ENCODE measurements at places on chromosomes 2 and 18.

DNA sequence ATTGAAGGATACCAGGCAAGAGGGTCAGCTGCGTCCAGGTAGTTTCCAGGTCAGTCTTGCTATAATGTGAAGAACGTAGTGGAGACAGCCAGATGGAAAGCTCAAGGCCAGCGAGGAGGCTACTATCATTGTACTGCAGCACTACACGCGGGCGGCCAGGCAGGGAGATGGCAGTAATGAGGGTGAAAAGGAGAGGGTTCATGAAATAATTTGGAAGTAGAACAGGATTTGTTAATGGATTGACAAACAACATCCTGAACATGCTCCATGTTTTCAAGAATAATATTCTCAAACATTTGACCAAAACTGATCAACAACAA, 17.1 kb downstream of the SPIRE1 start:
- no peak for DNase-seq

DNA sequence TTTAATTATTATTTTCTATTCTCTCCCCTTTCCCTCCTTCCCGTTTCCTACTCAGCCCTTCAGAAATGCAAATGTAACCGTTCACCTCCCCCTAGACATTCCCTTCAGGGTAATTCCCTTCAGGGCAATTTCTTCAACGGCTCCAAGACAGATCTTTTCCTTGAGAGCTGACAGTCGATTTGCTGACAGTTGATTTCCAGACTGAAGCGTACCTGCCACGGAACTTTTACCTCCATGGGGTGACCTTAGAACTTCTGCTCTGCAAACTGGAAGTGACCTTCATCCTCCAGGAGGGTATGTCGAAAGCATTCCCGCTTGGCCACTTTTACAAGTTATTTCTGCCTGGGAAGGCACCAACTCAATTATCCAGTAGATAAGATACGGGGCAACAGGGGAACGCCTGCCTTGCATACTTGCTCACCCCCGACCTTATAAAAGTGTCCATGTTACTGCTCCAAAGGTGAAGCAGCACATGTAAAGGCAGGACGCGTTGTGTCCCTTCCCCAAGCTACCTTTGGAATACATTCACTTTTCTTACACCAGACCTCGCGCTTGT, 18.5 kb downstream of the B3GNT7 start:
- DNase-seq = no peak

GRCh38 chr2:24930768-24931167, 10.7 kb upstream of the ADCY3 start:
- no peak for DNase-seq

GRCh38 chr18:50805732-50806131, 14.1 kb downstream of the MRO start:
- DNase-seq = no peak

DNA sequence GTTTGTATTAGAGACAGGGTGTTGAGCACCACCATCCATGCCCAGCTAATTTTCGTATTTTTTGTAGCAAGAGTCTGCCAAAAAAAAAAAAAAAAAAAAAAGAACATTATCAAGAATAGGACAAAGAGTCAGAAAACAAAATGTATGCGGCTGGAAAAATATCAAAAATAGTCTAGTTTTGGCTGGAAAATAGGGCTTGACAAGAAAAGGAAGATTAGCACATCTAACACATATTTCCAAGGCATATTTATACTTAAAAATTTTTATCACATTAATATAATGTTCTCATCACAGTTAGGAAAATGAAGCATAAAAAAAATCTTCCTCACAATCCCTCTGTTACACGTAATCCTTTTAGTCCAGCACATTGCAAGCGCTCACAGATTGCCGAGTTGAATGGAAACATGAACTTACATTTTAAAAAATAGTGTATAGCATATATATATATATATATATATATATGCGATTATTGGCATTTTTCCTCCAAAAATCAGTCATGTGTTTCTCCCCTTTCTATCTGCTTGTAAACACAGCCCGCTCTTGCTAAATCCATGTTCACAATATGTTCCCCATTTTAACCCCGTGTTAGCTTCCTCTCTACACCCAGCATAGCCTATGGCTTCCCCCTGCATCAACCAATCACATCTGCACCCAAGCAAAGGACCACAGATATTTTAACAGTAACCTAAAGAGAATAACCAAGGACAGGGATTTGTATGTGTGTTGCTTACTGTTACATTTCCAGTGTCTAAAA, 183.0 kb downstream of the AFF3 start:
- no peak for DNase-seq

GRCh38 chr18:56291294-56291693, 347.1 kb downstream of the TXNL1 start:
- DNase-seq = no peak

GRCh38 chr18:77645170-77645872, 395.7 kb downstream of the GALR1 start:
- no peak for DNase-seq

- DNase-seq = no peak
Observed at GRCh38 chr2:152600697-152601096, 116.6 kb downstream of the PRPF40A start.

- DNase-seq = no peak
Observed at GRCh38 chr2:117536139-117536538, 278.4 kb upstream of the DDX18 start.

DNA sequence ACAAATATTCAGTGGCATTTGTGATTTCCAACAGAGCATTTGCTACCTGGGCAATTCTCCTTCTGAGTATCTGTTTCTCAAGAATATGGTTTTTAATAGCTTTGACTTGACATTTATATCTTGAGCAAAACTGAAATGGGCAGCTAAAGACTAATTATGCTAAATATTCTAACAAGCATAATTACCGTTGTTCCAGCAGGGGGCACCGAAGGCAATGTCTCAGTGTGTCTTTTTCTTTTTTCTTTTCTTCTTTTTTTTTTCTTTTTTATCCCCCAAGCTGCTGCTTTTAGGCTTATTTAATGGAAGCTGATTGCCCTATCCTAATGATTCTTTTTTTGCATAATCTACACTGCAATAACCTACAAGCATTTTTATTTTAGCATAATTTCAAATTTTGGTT, 138.9 kb upstream of the NABP1 start:
- no peak for DNase-seq

DNA sequence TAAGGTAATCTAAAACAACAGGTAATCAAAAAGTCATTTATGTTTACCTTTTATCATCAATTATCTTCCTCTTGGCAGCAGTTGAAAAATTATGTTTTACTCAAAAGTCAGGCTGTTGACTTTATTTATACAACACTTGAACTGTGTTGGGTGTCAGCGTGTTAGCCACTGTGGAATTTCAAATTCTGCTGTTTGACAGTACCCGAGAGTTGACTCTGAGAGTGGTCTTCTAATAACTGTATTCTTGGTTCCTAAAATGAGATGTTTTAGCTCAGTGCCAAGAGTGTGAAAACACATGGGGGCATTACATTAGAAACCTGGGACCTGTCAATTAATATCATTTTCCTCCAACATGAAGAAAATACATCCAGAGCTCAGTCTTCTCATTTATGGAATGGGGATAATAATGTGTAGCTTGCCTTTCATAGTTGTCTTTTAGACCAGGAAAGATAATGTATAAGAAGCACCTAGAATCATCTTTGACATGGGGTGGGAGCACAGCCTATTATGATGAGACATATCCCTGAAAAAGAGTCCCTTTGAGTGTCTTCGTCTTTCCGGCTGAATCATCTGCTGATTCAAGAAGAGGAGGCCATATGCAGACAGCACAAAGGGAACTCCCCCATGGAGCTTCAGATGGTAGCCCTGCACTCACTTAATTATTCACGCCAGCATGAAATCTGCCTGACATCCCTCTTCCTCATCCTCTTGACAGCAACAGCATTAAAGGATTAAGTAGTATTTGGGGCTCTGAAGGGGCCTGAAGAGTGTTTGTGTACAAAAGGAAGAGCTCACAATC, 89.1 kb downstream of the AFF3 start:
- DNase-seq = no peak

- DNase-seq = peak; percentile 40
Observed at GRCh38 chr2:220779931-220780330, 792.2 kb downstream of the EPHA4 start.

DNA sequence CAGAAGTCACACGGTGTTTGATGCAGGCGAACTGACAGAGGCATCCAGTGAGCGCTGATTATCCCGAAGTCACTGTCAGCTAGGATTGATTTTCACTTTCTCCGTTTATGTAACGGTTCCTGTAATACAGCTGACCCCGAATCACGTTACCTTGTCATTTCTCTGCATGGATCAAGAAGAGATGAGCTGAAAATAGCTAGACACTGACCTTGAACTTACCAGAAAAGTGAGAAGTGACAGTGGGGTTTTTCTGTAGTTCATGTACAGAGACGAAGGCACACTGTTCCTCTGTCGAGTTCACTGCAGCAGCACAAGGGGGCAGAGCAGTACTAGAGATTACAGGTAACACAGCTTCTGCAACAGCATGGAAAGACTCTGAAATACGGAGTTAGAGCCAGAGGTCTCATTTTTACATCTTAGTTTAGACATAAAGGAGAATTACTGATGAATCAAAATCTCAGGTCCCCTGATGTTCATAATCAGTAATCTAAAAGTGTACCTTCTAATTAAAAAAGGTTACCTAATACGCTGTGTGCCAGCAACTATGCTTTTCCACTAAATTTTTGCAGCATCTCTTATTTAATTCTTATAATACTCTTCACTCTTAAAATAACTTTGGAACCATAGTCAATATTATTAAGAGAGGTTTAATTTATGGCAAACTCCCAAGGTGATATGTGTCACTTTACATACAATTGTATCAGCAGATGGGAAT, 33.1 kb downstream of the ARHGAP15 start:
- no peak for DNase-seq

- DNase-seq = no peak
Observed at GRCh38 chr2:120983344-120983743, 247.7 kb downstream of the GLI2 start.

- no peak for DNase-seq
Observed at GRCh38 chr2:208509586-208509985, 103.0 kb downstream of the PTH2R start.

DNA sequence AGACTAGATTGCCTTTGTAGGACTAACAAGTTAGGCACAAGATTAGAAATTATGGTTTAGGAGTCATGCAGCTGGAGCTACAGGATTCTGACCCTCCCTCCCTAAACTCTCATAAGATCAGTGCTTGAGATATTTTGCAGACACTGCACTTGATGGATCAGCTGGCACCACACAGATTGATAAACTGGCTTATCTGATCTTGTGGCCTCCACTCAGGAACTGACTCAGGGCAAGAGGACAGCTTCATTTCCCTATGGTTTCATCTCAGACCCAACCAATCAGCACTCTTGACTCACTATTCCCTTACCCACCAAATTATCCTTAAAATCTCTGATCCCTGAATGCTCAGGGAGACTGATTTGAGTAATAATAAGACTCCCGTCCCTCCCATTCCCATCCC, 152.3 kb downstream of the DIS3L2 start:
- no peak for DNase-seq

DNA sequence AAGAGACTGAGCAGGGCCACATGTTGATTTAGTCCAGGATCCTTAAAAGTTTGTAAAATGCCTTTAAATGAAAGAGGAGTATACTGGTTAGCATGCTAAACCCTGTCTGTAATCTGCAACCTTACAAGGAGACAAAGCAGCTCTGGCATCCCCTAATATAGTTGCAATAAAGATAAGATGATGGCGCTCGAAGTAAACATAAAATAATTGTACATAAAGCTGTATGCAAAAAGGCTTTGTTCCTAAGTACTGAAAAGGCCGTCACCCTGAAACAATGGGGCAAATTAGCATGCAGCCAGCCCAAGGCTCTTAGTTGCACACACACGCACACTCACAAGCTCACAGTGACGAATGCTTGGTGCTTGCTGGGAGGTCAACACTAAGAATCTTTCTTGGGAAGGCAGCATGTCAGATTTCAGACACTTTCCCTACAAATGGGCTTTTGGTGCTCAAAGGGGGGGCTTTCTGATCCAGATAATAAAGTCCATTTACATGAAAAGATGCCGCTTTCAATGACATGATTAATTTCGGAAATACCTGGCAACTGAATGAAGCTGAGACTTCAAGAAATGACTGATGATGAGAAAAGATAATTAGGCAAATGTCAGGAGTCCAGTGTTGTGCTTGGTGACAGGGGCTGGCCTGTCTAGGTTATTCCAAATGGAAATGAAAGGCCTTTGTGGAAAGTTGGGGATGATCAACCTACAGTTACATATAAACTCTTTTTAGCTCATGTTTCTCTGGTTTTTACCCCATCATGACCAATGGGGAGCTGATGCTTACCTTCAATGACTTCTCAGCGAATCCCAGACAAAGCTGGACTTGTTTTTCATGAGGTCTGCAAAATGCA, 370.3 kb downstream of the MEIS1 start:
- no peak for DNase-seq

- no peak for DNase-seq
Observed at GRCh38 chr2:236246711-236247246, 17.4 kb downstream of the ASB18 start.

- no peak for DNase-seq
Observed at GRCh38 chr18:75248426-75249174, 38.0 kb downstream of the TSHZ1 start.

- DNase-seq = no peak
Observed at GRCh38 chr18:58792086-58792485, 72.6 kb upstream of the ZNF532 start.

GRCh38 chr2:80530442-80531064, 226.0 kb upstream of the LRRTM1 start:
- DNase-seq = no peak

DNA sequence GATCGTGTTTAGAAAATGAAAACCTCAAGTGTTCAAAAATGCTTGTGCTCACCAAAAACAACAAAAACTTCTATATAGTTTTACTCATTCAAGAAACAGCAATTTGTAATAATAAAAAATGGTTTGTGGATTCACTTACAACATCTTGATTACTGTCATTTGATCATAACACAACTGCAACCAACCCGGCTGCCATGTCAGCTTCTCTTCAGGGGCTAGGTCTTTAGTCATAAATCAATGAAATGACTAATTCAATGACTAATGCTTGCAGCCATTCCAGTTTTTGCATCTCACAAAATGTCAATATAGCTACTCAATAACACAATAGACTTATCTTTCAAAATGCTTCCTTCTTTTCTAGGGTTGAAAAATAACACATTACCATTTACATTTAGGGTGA, 128.0 kb downstream of the OLA1 start:
- DNase-seq = no peak
